ENCODE measurements at places on chromosomes 12 and 14. TPM values are rescaled to one million over a fixed set of nuclear protein-coding genes. Genes with fewer than 3 reads are reported as not detected.

- DNase-seq = no peak
These were observed 706 bp downstream of the CRACR2A start for GRCh38 chr12:3752096-3752709.

- no peak for DNase-seq
These were observed 116.0 kb upstream of the BTG1 start for GRCh38 chr12:92261692-92262091.

DNA sequence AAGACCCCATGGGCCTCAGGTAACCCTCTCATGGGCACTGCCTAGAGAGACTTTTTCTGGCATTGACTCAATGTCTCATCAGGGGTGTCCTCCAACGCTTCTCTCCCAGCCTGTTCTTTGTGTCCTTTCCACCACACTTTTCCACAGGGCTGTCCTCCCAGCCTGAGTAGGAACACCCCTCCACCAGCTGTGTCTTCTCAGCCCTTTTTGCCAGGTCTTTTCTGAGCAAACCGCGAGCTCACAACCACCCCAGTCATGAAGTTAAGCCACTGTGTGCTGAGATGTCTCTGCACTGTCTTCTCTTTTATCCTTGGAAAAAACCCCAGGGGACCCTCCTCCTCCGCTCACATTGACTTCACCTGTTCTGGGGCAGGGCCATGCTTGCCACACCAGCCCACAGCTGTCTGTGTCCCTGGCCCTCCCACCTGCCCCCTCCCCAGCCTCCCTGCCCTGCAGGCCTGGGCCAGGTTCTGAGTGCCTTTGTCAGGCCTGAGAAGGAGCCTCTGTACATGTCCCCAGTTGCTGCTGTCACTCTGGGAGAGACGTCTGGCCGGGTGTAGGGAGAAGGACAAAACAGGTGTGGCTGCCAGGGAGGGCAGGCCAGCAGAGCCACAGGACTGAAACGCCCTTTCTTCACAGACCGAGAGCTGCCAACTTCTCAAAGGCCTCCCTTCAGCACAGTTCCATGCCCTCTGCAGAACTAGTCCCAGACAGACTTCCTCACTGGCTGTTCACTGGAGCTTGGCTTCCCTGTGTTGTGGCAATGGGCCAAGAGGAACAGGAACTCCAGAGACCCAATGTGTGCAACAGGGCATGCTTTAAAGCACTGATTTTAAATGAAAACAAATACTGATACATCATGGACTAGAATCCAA is 50.5 kb upstream of the PNMA1 start:
- peak; percentile 34 for DNase-seq

GRCh38 chr12:23552417-23552816 is 397.1 kb downstream of the SOX5 start:
- no peak for DNase-seq

DNA sequence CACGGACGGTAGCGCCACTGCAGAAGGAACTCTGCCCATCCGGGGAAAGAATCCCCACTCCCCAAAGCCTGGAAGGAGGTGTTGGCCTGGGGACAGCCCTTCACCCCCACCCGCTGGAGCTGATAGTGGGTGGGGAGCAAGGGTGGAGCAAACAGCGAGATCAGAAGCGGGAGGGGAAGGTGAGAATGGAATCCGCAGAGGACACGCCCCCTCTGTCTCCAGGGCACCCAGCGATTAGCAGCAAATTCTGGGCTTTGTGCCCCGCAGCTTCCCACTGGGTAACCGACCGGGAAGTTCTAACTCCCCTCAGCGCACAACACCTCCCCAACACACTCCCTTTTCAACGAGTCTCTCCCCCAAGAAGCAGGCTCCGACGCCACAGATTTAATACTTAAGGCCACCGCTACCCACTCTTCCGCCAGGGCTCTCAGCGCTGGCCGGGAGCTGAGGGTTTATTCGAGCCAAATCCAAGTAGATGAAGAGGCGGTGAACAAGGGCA is 1.4 kb downstream of the SLC25A29 start:
- DNase-seq = no peak

DNA sequence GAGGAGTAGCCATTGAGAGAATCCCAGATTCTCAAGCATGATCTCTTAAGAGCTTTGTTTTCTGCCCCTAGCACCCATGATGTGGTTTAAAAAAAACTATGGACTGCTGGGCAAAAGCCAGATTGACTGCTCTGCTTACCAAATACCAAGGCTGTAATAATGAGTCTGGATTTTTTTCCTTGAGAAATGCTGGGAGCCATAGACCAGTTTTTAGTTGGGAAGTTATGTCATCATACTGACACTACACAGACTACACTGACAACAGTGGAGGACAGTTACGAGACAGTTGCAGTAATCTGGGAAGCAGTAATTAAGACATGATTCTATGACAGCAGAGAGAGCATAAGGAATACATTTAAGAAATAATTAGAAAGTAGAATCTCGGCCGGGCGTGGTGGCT is 35.8 kb downstream of the SPATA7 start:
- DNase-seq = no peak

DNA sequence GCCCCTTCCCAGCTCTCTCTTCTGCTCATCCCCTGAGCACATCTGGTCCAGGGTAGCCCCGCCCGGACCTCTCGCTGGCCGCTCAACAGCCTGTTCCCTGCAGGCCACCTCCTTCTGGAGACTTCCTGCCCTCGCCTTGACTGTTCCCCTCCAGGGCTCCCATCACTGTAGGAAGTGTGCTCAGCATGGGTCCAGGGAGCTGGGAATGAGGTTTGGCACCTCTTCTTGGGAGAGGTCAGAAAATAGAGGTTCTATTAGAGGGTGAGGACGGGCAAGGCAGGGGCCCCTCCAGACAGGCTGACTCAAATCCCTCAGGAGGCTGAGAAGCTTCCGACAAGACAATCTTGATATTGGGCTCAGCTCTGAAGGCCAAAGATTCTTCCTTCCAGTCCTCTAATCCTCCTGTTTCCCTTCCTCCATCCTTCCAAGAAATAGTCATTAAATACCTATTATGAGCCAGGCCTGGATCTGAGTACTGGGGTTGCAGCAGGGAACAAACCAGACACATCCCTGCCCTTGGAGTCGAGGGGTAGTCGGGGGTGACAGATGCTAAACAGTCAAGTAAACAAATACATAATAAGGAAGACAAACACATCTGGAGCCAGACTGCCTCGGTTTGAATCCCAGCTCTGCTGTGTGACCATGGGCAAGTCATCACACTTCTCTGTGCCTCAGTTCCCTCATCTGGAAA is 30.6 kb downstream of the CMKLR1 start:
- no peak for DNase-seq

GRCh38 chr12:42776396-42776795 is 186.8 kb upstream of the PRICKLE1 start:
- DNase-seq = no peak

GRCh38 chr12:62285284-62285683 is 25.1 kb downstream of the USP15 start:
- DNase-seq = no peak

GRCh38 chr12:108989376-108989775 is 31.5 kb downstream of the SVOP start:
- DNase-seq = peak; percentile 62

GRCh38 chr12:131230340-131231031 is 276.8 kb downstream of the ADGRD1 start:
- DNase-seq = no peak

GRCh38 chr14:33229269-33229929 is 290.7 kb downstream of the NPAS3 start:
- peak; percentile 9 for DNase-seq

- peak; percentile 77 for DNase-seq
These were observed 3.9 kb downstream of the DDN start for GRCh38 chr12:48995086-48995879.

- DNase-seq = no peak
These were observed 180.9 kb downstream of the ETV6 start for GRCh38 chr12:11830307-11830801.

GRCh38 chr12:51127050-51127729 is 43.8 kb upstream of the CSRNP2 start:
- no peak for DNase-seq

DNA sequence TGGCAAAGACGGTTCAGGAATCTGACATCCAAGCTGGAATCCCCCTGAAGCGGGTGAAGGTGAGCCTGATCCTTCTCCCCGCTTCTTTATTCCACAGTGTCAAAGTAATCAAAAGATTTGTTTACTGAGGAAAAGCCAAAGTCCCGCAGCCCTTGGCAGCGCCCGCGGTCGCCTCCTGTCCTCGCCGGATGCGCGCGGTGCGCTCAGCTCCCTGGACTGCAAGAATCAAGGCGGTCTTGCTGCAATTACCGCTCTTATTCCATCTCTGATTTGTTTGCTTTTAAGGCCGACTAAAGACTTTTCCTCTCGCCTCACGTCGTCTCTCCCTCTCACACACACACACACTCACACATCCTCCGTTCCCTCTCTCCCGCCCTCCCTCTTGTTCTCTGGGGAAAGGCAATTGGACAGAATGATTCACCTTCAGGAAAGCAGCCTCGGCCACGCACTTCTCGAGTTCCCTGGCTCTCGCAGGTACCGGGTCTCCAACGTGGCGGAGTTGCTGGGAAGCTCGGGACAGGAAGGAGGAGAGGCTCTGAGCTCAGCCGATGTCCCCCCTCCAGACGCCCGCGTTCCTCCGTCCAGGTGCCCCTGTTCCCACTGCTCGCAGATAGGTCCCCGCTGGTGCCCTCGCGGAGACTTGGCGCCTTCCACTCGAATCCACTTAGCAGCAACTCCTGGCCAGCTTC is 68.6 kb upstream of the USP15 start:
- DNase-seq = peak; percentile 36

GRCh38 chr14:22981876-22982476 is 375 bp downstream of the AJUBA start:
- no peak for DNase-seq

MAP3K9 gene
- 5.8 TPM for total RNA-seq

LMNTD1 gene
- 2.2 TPM for total RNA-seq

TMEM233 gene
- not detected for total RNA-seq

PLD4 gene
- not detected for total RNA-seq

GPRC5D gene
- not detected for total RNA-seq

RAD51B gene
- 19.0 TPM for total RNA-seq

CBLN3 gene
- 0.15 TPM for total RNA-seq

IL31 gene
- total RNA-seq = not detected

All from M059J (cell line).